ENCODE measurements at places on chromosomes 1 and 21. TPM values are rescaled to one million over a fixed set of nuclear protein-coding genes. Genes with fewer than 3 reads are reported as not detected.

GRCh38 chr1:23402286-23403037 lies 22.1 kb downstream of the TCEA3 start:
- DNase-seq, result peak; percentile 54

- DNase-seq, result peak; percentile 76
These were observed 56.3 kb downstream of the NVL start for GRCh38 chr1:224273641-224274040.

- no peak for DNase-seq
These were observed 529 bp upstream of the MARCKSL1 start for GRCh38 chr1:32336591-32336932.

GRCh38 chr1:206808615-206809014 lies 36.3 kb upstream of the IL10 start:
- DNase-seq, result peak; percentile 60

DNA sequence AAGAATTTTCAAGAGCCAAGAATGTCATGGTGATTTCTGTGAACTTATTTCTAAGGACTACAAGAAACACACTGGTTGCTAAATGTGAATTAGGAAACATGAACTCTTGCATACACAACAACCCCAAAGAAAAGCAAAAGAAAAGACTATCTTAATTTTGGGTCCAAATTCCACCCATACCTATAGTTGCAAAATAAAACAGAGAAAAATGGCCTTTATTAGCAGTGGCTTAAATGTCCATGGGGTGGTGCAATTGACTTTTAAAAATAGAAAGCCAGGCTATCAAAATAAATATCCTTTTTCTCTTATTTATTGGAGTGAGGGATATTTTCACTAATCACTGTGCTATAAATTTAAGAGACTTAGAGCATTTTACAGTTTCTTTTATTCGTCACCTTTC lies 80.9 kb upstream of the DPYD start:
- peak; percentile 20 for DNase-seq

GRCh38 chr1:33327587-33328325 lies 6.9 kb upstream of the A3GALT2 start:
- DNase-seq, result peak; percentile 98

DNA sequence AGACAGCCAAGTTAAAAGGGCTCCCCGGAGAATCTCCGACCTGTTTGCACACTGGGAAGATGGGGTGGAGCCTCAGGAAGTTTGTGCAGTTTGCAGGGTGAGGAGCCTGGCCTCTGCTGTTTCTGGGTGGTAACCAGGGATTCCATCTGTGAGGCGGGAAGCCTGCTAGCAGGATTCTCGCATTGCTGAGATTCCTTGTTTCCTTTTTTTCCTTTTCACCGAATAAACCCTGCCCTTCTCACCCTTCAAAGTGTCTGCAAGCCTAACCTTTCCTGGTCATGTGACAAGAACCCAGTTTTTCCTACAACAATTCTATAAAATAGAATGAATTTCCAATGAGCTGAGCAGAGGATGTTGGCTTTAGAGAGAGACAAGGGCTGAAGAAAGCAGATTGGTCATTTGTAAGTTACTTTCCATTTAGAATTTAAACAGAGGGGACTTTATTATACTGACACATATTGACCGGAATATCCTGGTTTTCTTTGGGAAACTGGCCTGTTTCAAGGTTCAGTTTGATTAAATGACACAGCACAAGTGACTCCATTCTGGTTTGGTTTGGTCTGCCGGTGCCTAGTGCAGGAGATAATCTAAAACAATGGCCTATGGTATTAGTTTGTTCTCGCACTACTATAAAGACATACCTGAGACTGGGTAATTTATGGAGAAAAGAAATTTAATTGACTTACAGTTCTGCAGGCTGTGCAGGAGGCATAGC lies 48.7 kb upstream of the DNAH14 start:
- no peak for DNase-seq

DNA sequence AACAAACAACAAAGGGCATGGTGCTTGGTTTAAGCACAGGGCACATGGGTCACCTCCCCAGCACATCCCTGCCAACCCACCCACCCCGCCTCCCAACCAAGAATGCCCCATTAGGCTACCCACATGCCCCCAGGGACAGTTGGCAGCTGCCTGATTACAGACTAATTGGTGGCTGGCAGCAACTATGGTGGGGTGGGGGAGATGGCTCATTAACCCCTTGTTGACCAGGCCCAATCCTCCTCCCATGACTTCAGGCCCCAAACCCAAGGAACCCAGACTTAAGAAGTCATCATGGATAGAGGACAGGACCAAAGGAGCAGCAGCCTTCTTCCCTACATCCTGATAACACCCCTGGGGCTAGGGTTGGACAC lies 1.3 kb downstream of the RIMS3 start:
- no peak for DNase-seq

DNA sequence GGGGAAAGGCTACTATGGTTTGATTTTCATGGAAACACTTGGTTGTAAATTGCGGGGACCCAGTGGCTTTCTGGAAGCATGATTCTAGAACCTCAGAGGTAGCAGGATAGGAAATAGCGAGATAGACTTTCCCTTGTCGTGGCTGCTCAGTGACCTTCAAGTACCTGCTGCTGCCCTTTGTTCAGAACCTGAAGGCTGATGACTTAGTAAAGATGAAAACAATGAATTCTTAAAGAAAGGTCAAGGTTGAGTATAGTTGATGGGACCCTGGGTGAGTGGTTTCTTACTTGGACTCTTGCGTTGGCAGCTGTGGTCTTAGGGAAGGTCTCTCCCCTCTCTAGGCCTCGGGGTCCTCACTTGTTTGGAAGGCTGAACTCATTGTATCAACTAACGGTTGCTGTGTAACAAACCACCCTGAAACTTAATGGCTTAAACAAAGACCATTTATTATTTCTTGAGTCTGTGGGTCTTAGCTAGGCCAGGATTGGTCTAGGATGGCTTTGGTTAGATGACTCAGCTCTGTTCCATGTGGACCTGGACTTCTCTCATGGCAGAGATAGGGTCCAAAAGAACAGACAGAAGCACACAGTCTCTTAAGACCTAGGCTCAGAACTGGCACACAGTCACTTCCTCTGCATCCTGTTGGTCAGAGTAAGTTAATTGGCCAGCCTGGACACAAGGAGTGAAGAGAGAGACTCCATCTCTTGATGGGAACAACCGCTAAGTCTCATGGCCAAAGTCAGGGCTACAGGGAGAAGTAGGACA lies 89.2 kb upstream of the SELENON start:
- DNase-seq, result no peak

- DNase-seq, result peak; percentile 69
These were observed 13.3 kb downstream of the TRIM11 start for GRCh38 chr1:228393268-228393701.

DNA sequence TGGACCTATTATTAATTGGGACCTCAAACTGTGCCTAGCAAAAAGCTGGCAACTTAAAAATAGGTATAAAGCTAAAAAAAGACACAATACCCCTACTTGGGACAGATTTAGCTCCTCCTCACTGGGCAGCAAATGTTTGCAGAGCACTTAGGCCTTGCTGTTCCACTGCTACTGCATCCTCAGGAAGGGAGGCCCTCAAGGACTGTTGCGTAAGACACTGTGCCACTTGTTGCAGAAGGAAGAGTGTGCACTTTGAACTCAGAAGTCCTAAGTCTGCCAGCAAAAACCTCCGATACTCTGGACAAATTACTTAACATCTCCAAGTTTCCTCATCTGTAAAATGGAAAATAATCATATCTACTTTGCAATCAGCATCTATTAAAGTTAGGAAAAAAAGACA lies 322.9 kb downstream of the BARHL2 start:
- no peak for DNase-seq

GRCh38 chr21:45971616-45972352 lies 9.8 kb upstream of the COL6A1 start:
- DNase-seq, result peak; percentile 94

GRCh38 chr1:24111996-24112779 lies at the start of gene MYOM3:
TSS of gene MYOM3 (minus strand) at chr1:24112135. CDS start at chr1:24108636, 3,499 bp downstream.
- DNase-seq, result peak; percentile 58

DNA sequence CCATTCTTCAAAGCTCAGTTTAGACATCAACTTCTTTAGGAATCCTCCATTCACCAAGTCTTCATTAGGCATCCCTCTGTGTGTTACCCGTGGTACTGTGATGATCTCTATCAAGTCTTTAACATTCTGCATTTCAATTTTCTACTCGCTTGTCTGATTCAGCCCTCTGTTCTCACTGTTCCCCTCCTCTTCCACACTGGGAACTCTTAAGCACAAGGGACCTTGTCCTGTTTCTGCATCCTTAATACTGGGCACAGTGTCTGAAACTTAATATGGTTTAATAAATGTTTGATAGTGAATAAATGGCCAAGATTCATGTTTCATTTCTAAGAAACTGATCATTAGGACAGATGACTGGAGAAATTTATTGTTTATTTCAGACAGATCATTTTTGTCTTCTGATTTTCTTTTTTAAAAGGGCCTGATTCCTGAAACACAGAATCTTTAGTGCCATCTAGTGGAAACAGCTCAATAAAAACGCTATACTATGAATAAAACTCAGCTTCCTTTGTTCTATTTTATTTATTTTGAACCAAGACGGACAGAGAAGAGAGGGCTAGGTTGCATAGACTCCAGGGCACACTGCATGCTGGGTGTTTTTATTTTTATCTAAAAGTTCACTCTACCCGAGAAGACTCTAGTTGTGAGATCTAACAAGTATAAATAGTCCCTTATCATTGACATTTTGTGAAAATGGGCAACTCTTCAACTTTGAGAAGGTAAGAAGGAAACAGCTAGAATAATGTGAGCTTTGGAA lies 7.0 kb upstream of the TRIM45 start:
- peak; percentile 57 for DNase-seq

DNA sequence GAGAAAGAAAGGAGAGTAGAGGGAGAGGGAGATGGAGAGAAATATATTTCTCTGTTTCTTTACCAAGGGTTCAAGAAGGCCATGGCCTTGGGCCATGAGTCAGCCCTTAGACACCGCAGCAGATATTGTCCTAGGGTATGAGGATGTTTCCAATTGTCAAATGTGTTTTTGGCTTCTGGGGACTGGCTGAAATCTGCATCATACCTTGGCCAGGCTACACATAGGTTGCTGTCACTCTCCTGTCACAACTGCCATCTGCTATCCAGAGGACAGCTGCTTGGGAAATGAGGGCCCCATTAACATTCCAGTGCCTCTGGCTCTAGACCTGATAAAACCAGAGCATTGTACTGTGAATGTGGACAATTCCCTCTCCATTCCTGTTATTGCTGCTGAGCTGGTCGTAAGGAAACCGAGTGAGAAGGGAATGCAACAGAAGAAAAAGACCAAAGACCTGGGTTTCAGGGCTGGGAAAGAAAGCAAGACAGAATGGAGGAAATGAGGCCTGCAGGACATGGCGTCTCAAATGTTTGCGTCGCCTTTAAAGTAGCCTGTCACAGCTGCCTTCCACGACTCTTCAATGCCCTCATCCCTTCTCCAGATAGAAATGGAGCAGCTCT lies 8.8 kb upstream of the PIGC start:
- no peak for DNase-seq

- peak; percentile 72 for DNase-seq
These were observed 1.7 kb upstream of the JUN start for GRCh38 chr1:58785442-58786058.

DNA sequence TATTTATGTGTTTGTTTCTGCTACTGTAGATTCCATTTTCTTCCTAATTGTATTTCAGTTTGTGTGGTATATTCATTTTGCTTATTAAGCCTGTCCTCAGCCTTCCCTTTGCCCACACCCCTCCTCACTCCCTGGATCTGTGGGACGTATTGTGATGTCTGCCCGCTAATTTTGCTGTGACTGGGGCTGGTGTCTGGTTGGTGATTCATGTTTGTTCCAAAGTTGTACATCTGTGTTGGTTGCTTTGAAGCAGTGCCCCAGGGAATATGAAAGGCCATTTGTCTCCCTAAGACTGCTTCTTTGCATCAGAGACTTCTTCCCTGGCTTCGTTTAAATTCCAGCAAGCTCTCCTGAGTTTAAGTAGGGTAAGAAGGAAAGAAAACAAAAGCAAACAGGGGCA lies 289.5 kb upstream of the SGIP1 start:
- peak; percentile 57 for DNase-seq

DNA sequence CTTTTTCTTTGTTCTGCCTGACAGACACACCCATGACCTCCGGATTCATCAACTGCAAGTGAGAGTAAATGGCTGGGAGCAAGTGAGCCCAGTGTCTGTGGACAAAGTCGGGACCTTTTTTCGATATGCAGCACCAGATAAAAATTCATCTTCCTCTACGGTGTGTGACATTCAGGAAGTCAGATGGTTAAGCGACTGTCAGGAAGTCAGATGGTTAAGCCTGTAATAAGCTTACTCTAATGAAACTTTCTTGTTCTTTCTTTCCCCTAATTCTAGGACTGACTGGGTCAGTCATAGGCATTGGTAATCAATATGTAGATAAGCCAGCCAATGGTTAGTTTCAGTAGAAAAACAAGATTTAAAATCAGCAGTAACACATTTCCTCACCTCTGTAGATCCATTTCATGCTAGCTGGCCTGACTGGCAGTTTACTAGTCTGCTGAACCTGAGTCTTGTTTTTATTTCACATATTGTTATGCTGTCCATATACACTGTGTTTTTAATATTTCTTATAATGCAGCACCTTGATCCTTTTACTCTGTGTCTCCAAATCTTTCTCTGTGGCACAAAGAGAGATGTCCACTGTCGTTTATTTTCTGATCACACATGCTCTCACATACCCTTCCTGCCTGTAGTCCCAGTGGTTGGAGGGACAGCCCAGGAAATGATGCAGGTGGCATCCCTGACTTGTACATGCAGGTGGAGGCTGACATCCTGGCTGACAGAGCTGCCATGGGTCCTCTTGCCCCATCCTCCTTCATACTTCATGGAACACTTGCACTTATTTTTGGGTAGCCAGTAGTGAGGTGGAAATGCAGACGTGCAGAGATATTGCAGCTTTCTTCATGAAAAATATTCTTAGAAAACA lies 115.8 kb downstream of the VPS13D start:
- DNase-seq, result no peak

- DNase-seq, result no peak
These were observed 154.8 kb upstream of the GRIK3 start for GRCh38 chr1:37189111-37189510.

- DNase-seq, result peak; percentile 67
These were observed 182.2 kb downstream of the GIPC2 start for GRCh38 chr1:78227705-78228635.

Gene TBX19
- total RNA-seq, result 0.86 TPM

Gene OR10R2
- not detected for total RNA-seq

Gene TMEM61
- not detected for total RNA-seq

Gene JAM2
- total RNA-seq, result under 0.01 TPM

Gene FHAD1
- total RNA-seq, result under 0.01 TPM

Gene KLHL12
- 23.8 TPM for total RNA-seq

Gene DMBX1
- total RNA-seq, result not detected

Gene S100A9
- total RNA-seq, result not detected

Gene PTPRC
- total RNA-seq, result 3.5 TPM

Measured in fibroblast of villous mesenchyme (primary cell).